ENCODE measurements at places on chromosomes 3 and 15. TPM values are rescaled to one million over a fixed set of nuclear protein-coding genes. Genes with fewer than 3 reads are reported as not detected.

DNA sequence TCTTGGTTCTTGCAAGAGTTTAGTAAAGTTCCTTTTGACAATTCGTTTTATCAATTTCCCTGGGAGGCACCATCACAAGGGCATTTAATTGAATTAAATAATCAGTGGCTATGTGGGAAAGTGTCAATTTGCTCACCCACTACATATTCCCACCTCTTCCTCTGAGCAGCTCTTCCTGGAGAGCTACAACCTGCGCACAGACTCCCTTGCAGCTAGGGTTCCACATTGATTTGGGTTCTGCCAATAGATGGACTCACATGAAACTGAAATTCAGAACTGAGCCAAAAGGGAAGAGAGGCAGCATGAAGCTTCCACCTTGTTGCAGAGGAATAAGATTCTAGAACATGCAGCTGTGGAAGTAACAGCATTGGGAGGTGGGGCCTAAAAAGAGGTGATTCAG is 94.8 kb downstream of the TLE3 start:
- no peak overlapping the region for H3K27ac ChIP-seq
- DNase-seq = no peak
- H3K4me1 ChIP-seq = no peaks in the 10 kb centered on the region

The JMJD7 gene
- total RNA-seq = 16.2 TPM

- H3K27me3 ChIP-seq = no peaks in the 10 kb centered on the region
- no peak overlapping the region for H3K27ac ChIP-seq
- DNase-seq = no peak
Observed at GRCh38 chr15:36908991-36909390, 191.4 kb downstream of the MEIS2 start.

DNA sequence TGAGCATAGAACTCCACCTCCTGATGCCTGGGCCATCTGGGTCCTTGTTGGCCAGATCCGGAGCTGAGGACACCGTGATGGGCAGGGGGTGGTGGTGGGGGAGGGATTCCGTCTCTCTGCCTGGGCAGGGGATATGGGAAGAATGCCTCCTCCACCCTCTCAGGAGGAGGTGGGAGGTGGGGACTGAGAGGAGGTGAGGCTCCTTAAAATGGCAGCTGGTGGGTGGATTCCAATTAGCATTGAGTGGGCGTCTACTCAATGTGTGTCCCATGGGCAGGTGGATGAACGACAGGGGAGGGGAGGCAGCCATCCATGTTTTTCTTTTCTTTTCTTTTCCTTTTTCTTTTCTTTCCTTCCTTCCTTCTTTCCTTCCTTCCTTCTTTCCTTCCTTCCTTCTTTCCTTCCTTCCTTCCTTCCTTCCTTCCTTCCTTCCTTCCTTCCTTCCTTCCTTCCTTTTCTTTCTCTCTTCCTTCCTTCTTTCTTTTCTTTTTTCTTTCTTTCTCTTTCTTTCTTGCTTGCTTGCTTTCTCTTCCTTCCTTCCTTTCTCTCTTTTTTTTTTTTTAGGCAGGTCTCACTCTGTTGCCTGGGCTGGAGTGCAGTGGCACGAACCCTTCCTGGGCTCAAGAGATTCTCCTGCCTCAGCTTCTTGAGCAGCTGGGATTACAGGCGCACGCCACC is 5.0 kb downstream of the SLC28A1 start:
- no peaks in the 10 kb centered on the region for H3K4me1 ChIP-seq
- H3K4me3 ChIP-seq = no peak overlapping the region
- no peak overlapping the region for H3K27ac ChIP-seq
- no peak for DNase-seq
- no peaks in the 10 kb centered on the region for H3K27me3 ChIP-seq
- H3K36me3 ChIP-seq = peaks cover 2% of the 10 kb centered on the region

DNA sequence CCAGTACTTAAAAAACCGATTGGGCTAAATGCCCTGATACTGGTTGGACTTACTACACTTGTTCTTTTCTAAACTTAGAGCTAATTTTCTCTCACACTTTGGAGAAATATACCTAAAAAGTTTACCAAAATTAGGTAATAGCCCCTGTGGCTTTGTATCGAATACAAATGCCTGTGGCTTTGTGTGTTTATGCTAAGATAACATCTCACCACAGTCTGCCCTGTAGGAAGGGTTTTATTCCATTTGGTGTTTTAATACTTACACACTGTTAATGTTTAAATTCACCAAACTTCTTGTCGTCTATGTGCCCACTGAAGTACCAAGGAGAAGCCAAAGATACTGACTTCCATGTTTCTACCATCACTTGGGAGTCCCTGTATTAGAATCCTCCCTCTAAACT is 66.4 kb downstream of the BCHE start:
- H3K27me3 ChIP-seq = no peaks in the 10 kb centered on the region
- H3K36me3 ChIP-seq = no peaks in the 10 kb centered on the region
- no peak overlapping the region for H3K4me3 ChIP-seq
- DNase-seq = no peak
- H3K27ac ChIP-seq = no peak overlapping the region

GRCh38 chr3:8982509-8982908 is 19.2 kb upstream of the RAD18 start:
- H3K4me3 ChIP-seq = no peak overlapping the region
- no peaks in the 10 kb centered on the region for H3K27me3 ChIP-seq
- H3K4me1 ChIP-seq = no peaks in the 10 kb centered on the region
